ENCODE measurements at places on chromosomes 4 and X.

DNA sequence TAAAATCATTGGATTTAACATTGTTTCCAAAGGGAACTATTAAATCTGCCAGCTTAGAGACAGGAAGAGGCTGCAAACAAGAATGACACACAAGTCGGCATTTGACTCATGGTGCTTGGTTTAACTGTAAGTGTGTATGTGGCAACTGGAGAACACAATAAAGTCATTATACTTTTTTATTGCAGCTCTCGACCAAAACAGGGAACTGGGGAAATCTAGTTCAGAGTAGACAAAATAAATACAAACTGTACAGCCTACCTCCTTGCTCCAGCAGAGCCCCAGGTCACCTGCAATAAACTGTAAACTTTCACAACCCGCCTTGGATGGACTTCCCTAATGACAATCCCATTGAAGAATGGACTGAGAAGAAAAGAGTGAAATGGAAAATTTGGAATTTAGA, 24.0 kb downstream of the NPY5R start:
- no peak for DNase-seq

- DNase-seq = no peak
Measured at GRCh38 chrX:53253293-53254020, 27.9 kb downstream of the IQSEC2 start.

GRCh38 chr4:63169836-63170235, 1239.4 kb downstream of the TECRL start:
- no peak for DNase-seq

DNA sequence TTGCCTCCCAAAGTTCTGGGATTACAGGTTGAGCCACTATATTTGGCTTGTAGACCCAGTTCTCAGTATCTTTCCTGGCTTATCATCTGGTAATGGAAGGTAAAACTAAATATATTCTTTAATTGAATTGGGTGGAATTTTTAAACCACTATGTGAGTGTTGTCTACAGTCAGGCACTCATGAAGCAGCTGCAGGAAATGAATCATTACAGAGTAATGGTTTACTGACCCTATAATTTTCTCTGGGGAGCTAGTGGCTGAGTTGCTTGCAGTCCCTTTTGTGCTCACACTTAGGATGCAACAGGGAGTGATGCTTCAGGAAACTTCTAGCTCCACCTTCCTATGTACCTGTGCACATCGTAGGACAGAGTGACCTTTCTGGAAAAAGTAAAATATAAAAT, 4.1 kb upstream of the UGT2B7 start:
- no peak for DNase-seq

DNA sequence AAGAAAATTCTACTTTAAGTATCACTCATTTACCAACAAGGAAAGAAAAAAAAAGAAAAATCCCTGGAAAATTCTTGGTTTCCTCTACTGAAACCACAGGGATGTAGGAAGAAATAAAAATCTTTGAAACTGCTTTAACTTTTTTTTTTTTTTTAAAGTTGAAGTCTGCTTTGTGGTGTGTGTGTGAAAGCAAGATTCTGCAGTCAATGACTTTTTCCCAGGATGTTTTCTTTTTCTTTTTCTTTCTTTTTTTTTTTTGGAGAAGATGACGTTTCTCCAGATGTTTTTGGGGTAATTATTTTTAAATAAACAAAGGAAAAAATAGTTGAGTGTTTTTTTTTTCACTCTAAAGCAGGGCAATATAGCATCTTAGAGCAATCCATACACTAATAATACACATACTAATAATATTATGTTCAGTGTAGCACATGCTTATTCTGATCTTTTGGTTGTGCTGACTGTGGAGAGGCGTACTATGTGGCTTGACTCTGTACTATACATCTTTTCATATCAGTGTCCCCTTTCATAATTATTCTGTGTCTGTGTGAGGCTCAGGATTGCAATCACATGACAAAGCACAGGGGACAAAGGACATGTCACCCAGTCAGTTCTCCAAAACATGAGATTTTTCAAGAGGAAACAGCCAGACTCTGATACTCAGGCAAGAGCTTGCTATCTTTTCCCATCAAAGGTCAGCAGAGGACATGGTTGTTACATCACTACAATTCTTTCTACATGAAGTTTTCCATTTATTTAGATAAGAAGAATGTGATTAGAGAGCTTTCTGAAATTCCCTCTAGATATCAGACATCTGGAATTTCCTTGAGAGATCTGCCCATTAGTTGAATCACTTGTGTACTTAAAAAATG, 111.0 kb downstream of the PDE5A start:
- no peak for DNase-seq

DNA sequence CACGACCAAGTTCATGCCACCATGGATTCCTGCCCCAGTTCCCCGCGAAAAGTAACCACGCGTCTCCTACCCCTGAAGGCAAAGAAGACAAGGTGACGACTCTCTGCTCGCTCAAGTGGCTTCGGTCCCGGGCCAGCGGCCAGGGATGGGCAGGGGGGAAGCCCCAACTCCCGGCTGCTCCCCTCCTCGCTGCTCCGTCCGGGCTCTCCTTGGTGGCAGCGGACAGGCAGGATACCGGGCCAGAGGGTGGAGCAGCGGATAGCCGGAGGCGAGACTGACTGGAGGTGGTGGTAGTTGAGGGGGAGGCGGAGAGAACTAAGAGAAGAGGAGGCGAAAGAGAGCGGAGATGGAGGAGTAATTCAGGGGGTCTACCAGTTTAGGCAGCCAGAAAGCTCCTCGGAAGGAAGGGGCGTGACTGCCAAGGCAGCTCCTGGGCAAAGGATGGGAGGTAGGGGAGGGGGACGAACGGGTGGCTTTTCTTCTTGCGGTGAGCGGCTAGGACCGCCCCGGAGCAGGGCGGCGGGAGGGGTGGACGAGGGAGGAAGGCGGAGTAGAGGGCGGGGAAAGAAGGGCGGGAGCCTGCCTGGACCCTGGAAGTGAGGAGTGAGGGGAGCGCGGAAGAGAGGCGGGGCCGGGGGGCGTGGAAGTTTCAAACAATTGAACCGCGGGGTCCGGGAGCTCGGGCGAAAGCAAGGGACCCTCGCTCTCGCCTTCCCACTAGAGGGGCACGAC, at the start of gene AMOT:
TSS of gene AMOT (minus strand) at position 450 of the 732 bp plus-strand sequence. CDS start 17,705 bp downstream, outside the sequence.
- peak; percentile 31 for DNase-seq

GRCh38 chr4:94995684-94996394, 238.1 kb downstream of the BMPR1B start:
- DNase-seq = no peak

DNA sequence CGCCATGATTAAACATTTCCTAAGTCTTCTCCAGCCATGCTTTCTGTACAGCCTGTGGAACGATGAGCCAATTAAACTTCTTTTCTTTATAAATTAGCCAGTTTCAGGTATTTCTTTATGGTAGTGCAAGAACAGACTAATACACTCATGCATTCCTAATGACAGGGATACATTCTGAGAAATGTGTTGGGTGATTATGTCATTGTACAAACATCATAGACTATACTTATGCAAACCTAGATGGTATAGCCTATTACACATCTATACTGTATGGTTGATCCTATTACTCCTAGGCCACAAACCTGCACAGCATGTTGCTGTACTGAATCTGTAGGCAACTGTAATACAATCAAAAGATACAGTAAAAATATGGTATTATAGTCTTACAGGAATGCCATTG, 83.1 kb downstream of the ATOH1 start:
- no peak for DNase-seq

GRCh38 chrX:155027509-155028066, 944 bp downstream of the FUNDC2 start:
- DNase-seq = no peak

DNA sequence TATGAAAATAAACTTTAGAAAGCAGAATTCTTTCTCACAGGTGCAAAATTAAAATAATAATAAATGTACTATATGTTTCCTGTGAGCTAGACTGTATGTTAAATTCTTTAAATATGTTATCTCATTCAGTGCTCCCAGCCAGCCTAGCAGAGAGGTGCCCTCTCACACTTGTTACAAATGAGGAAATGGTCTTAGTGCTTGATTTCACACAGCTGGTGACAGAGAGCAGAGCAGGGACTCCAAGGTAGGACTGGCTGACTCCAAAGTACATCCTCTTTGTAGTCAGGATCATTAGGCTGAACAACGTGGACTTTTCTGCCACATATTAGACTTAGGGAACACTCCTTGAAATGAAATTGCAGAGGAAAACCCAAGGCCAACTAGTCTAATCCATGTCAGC, 72.0 kb upstream of the HHIP start:
- no peak for DNase-seq

DNA sequence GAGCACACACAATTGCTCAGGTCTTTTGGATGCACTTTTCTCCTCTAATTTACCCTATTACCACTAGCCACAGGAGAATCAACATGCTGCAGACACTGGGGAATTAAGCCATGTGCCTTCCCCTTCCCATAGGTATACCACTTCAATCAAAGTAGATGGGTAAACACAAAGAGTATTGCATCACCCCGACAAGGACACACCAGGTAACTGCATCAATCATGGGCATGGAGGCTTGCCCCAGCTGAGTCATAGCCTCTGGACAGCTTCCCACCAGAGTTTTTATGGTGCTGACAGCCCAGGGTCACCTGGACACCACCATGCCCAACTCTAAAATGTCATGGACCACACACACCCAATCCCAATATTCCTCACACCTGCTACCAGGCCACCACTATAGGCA, 197.2 kb upstream of the AR start:
- DNase-seq = no peak

DNA sequence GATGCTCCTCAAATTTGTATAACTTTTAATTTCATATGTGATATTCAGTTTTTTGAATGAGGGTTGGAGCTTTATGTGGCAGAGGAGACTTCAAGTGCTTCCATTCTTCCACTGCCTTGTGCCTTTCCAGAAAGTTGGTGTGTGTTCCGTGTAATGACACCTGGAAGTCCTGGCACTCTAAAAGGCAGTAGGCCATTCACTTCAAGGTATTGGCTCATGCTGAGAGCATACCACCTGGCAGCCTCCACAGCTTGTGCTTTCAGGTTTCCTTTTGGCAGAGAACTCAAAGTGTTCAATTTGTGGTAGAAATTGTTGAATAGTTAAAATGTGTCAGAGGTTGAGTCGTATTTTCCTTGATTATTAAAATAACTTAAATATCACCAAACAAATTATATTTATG, 49.6 kb downstream of the GRIA2 start:
- no peak for DNase-seq

DNA sequence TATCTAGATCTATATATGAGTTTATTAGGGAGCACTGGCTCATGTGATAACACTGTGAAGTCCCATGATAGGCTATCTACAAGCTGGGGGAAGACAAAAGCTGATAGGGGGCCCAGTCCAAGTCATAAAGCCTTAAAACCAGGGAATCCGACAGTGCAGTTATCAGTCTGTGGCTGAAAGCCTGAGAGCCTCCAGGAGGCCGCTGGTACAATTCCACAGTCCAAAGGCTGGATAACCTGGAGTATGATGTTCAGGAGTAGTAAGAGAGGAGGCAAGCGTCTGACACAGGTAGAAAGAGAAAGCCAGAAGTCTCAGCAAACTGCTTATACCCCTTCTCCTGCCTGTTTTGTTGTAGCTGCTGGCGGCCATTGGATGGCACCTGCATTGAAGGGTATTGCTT, 177.6 kb upstream of the SPRY1 start:
- no peak for DNase-seq

- DNase-seq = no peak
Measured at GRCh38 chr4:147901916-147902315, 170.0 kb downstream of the ARHGAP10 start.

- no peak for DNase-seq
Measured at GRCh38 chrX:20315140-20315539, 48.4 kb upstream of the RPS6KA3 start.

GRCh38 chr4:89216866-89217265, 90.7 kb downstream of the GPRIN3 start:
- DNase-seq = no peak

DNA sequence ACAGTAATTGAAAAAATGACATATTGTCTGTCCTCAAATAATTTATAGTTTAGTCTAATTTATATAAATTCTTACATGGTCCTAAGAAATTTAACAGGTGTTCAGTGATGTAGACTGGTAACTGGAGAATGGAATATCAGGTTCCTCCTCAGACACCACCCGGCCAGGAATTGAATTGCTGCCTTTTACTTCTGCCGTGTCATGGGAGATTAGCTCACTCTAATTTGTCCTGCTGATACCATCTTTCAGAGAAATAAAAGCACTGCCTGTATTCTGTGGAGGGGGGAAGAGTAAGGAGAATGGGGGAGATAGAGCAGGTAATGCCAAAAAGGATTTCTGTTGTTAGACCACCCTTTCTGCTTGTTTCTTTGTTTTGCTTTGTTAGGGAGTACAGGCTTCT, 125.2 kb upstream of the KLHL4 start:
- no peak for DNase-seq

- DNase-seq = no peak
Measured at GRCh38 chr4:24928708-24929107, 15.9 kb upstream of the CCDC149 start.

- no peak for DNase-seq
Measured at GRCh38 chr4:108360754-108361445, 192.2 kb upstream of the LEF1 start.

DNA sequence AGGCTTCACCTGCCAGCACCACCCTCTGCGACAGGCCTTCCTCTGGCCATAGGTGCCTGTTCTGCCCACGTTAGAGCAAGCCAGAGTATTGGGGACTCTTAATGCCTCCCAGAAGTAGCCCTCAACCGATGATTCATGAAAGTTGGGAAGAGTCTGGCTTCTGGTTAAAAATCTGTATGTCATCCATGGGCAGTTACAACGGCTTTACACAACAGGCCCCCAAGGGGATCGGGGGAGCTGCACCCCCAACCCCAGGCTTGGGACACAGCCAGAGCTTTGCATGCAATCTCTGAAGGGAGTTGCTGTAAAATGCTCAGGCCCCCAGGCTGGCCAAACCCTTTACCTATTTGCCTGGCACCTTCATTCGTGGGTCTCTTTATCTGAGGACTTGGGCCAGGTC, 5.4 kb upstream of the CYTL1 start:
- no peak for DNase-seq

GRCh38 chrX:134868771-134869495, 121.9 kb upstream of the SMIM10 start:
- no peak for DNase-seq

DNA sequence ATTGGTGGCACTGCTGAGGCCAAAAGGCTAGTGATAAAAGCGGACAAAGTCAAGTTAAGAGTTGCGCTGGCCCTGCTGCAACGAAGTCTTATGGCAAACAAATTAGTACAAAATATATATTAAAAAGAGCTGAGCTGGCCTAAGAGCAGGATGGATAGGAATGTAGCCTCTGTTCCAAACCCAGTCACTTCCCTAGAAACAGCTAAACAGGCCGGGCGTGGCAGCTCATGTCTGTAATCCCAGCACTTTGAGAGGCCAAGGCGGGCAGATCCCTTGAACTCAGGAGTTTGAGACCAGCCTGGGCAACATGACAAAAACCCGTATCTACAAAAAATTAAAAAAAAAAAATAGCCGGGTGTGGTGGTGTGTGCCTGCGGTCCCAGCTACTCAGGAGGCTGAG, 32.4 kb upstream of the UGDH start:
- no peak for DNase-seq

DNA sequence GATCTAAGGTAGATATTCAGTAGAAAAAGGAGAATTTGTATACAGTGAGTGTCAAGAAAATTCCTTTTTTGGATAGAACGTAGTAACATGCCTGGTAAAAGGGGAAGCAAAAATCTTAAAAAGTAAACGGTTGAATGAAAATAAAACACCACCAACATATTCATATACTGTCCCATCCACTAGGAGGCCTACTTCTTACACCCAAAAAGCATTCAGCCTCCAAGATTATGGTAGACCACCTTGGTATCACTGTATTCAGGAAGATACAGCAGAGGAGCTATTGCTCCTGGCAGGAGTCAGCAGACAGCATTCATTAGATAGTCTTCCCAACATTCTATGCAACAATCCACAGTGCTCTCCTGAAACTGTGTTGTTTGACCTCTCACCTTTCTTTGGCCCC, 274.6 kb upstream of the MAGEB2 start:
- DNase-seq = no peak
